ENCODE measurements at places on chromosomes 12 and 14.

DNA sequence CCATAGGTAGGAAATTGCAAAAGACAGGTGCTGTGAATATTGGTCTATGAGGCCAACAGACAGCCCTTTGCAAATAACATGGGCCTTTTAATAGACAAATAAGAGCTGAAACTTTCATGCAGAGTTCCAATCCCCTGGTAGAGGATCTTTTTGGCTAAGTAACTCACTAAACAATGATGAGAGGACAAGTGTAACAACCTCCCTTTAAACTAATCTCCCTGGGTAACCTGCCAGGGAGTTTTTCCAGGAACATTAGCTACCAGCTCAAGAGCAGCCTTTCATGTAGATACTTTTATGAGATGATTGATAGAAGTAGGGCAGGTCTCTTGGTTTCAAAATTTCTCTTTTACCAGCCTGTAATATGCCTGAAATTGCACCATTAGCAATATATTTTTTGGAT, 13.8 kb upstream of the CACNA1C start:
- no peak for DNase-seq

GRCh38 chr14:55313480-55313879, 42.3 kb downstream of the FBXO34 start:
- no peak for DNase-seq

GRCh38 chr14:37202812-37203211, 5.1 kb downstream of the MIPOL1 start:
- DNase-seq, result no peak

DNA sequence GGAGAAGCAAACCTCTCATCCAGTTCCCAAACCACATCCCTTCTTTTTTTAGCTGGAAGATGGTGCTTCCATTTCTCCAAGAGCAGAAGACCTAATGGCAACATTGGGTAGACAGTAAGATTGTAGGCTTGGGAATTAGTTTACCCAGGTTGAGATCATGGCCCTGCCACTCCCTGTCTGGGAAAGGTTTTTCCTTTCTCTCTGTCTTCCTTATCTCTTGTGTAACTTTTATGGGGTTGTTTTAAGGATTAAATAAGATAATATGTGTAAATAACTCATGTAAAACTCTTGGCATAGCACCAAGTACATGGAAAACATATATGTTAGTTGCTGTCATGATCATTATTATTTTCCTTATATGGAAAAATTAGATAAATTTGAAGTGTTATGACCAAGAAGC, 23.2 kb upstream of the PSMA6 start:
- DNase-seq, result no peak

DNA sequence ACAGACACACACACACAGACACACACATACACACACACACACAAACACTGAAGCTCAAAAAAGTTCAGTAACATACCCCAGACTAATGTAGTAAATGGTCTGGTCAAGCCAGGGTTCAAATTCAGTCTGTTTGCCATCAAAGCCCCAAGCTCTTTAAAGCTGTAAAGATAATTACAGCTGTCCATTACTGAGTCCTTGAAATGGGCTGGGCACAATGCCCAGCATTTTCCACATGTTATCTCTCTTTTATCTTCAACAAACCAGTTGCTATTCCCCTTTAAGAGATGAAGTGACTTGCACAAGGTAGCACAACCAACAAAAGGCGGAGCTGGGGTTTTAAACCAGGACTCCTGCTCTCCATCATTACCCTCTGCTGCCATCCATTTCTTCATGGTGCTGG, 7.6 kb upstream of the UNC119B start:
- DNase-seq, result no peak

GRCh38 chr14:54211551-54212308, 185.1 kb upstream of the CDKN3 start:
- no peak for DNase-seq

- DNase-seq, result no peak
Observed at GRCh38 chr12:10362325-10362724, 27.5 kb downstream of the KLRK1 start.

DNA sequence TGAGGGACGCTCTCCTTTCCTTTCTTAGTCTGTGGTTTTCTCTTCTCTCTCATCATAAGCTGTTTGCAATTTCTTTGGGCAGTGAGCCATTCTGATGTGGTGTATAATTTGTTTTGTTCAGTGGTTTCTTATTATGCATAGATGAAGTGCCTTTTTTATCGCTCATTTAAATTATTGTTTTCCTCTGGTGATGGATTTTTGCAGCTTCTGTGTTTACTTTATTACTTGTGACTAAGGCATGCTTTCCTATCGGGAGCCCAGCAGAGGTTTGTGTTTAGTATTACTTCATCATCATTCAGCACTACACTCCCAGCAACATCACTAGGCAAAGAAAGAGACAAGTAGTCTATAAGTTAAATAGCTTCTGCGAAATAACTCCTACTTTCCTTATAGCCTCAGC, 586.6 kb upstream of the NOVA1 start:
- DNase-seq, result no peak

DNA sequence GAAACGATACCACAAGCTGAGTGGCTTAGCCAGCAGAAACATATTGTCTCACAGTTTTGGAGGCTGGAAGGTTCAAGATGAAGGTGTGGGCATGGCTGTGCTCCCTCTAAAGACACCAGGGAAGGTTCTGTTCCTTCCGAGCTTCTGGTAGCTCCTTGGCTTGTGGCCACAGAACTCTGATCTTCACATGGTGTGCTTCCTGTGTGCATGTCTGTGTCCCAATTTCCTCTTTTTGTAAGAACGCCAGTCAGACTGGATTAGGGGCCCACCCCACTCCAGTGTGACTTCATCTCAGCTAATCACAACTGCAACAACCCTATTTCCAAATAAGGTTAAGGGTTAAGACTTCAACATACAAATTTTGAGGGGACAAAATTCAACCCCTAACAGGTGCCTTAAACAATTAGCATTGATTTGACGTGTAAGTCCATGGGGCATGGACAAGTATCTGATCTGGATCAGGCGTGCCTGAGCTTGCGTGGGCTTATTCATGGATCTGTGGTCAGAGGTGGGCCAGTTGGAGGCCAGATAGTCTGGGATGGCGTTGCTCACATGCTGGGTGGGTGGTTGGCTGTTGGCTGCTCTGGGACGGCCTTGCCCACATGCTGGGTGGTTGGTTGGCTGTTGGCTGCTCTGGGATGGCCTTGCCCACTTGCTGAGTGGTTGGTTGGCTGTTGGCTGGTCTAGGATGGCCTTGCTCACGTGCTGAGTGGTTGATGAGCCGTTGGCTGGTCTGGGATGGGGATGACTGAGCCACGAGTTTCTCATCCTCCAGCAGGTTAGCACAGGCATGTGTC, 88.5 kb downstream of the LGMN start:
- no peak for DNase-seq

DNA sequence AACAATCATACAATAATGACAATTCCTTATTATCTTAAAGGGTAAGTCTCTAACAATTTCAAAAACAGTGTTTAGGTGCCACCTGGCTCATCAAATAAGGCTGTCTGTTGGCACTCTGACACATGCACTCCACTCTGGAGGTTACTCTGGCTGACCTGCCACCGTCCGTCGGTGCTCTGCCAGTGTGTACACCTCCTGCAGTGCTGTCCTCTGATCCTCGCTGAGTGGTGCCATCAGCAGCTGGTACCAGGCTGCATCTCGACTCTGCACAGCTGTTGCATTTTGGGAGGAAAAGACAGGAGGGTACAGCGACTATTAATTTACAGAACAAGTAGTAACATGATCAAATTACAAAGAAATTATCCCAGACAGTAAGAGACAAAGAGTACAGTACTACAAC, 63.9 kb downstream of the IPO8 start:
- DNase-seq, result no peak

DNA sequence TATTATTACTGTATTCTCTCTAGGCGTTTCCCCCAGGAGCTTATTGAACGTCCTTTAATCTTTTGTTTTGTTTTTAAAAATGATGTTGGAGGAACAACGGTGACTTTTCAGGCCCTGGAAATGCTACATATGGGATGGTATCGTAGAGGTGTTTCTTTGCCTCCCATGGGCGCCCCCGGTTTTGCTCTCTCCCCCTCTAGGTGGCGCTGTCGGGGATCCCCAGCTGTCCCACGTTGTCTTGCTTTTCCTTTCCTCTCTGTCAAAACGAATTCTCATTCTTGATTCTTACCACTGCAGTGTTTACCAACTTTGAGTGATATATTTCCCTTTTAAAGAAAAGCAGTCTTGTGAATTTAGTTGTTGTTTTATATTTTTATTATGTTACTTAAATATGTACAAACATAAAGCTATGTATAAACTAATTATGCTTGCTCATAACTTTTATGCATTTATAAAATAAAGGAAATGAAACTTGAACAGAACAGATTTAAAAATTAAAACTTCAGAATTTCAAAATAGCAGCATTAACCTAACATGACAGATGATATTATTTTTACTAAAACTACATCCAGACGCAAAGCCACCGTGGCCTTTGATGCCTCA, 171.9 kb downstream of the RGS6 start:
- no peak for DNase-seq

GRCh38 chr14:99430491-99430890, 50.2 kb downstream of the SETD3 start:
- peak; percentile 6 for DNase-seq

GRCh38 chr14:100648474-100649172, 61.4 kb upstream of the BEGAIN start:
- DNase-seq, result no peak

- no peak for DNase-seq
Observed at GRCh38 chr12:42370013-42370412, 44.0 kb downstream of the PPHLN1 start.

- no peak for DNase-seq
Observed at GRCh38 chr12:92765871-92766270, 63.1 kb downstream of the PLEKHG7 start.
